Astrocyte of the cerebellum (primary cell): ENCODE measurements at places on chromosomes 5 and 9.

GRCh38 chr9:84285381-84285780 lies 55.2 kb downstream of the SLC28A3 start:
- no peak for DNase-seq

- no peak for DNase-seq
Observed at GRCh38 chr5:154708846-154709245, 46.3 kb upstream of the LARP1 start.

DNA sequence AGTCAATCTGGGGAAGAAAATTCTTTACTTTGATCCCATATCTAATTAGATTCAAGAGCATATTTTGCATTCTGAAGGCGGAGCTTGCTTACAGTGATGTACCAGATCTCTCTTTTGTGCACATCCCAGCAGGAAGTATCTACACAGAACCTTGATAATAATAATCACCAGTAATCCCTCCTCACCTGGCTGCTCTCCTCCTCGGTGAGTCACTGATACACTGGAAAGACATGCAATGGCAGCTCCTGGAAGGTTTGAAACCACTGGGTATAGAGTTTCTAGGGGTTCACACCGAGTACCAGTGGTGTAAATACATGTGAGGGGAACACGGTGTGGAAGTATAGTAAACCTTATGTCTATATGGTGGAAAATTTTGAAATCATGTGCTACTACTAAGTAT lies 205.5 kb upstream of the TARS1 start:
- no peak for DNase-seq

- peak; percentile 69 for DNase-seq
Observed at GRCh38 chr5:59592101-59592500, 301.4 kb downstream of the PDE4D start.

DNA sequence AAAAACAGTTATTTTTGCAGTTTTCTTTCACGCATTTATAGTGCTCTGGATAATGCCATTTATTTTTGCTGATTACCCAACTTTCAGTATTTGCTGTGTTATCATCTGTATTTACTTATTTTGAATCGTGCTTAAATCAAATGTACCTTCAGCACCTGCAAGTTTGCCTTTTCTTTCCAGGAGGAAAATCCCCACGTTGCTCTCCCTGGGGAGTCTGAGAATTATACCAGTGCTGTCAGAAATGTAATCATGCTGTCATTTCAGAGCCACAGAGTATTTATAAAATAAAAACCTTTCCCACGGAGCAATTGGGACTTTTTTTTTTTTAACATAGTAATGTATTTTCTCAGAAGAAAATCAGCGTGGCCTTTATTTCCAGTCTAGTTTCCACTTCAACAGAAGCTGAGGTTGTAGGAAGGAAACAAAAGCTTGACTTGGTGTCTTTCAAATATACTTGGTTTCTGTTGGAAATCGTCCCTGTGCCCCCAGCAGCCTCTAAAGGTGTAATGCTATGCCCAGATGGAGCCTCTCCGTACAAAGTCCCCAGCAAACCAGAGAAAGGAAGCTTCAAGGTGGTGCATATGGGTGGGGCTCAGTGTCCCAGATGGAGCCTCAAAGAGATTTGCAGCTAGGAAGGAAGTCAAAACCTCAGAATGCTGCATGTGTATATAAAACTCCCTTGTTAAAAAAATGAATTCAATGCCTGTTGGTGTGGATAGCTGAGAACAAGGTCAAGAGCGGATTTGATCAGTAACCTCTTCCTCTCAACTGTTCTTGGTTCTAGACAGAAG lies 2.1 kb downstream of the GPR150 start:
- no peak for DNase-seq

DNA sequence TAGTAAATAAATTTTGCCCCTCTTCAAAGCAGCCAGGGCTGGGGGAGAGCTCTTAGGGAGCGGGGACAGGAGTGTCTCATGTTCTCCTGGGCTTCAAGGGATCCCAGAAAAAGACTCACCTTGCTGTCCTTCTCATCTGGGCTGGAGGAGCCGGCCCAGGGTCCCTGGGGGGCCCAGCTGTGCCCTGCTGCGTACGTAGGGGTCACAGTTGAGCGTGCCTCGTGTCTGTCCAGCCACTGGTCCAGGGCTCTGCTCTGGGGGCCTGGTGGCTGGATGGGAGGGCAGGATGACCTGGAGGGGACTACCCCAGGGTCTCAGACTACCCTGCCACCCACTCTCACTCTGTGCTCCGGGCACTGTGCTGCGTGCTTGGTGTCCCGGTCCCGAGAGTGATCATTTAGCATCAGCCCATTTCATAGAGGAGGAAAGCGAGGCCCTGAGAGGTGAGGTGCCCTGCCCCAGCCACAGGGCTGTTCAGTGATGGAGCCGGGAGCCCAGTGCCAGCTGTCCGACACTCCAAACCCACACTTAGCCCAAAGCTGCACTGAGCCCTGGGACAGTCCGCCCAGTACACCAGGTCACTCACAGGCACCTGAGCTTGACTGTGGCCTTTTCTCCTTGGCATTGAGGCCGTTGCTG lies 26.2 kb upstream of the TDRD7 start:
- no peak for DNase-seq

DNA sequence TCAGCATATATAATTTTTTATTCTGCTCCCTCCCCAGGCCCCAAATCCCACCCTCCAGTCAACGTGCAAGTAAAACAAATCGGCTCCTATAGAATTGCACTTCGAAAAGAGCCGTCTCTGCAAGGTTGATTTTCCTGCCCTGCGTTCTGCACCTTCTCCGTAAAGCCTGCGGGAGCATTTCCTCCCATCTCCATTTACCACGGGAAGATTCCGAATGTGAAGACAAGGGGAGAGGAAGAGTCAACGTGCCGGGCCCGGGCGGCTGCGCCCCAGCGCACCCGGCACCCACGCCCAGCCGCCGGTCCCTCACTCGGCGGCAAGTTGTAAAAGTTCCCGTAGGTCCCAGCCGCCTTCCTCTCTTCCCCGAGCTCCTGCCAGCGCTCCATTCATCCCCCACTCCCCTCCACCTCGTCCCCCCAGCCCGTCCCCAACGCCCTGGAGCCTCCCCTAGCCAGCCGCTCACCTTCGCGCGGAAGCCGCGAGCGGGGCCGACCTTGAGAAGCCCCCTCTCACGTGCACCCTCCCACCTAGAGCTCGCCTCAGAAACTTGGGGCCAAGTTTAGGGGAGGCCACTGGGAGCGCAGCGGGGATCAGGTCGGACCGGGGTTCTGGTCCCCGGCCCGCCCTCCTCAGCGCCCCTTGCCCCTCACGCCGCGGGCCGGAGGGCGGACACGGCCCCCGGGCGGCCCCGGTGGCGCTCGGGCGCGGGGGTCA lies 431 bp downstream of the BNC2 start:
- no peak for DNase-seq

DNA sequence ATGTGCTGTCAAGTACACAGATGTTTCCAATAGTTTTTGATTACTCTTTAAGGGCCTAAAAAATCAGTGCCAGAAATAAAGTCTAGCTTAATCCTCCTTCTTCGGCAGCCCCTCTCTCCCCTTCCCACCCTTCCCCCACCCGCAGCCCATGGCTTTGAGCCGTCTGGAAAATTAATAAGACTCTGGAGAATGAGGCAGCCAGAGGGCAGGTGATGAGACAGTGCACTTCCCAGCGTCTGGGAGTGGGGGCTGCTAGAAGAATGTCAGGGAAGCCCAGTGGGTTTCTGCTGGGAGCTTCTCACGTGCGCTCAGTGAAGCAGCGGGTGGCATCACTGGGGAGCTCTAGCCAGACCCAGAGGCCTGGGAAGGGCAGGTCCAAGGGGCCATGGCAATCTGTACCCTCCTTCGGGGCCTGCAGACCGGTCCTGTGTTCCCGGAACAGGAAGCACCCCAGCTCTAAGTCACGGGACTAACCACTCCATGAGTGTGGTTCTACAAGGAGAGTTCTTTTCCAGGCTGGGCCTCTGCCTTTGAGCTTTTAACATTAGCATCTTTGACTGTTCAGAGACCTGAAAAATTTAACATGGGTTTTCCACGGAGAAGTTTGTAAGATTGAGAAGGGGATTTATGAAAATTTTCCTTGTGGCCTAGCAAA lies 164.8 kb upstream of the OTULINL start:
- DNase-seq, result no peak

- peak; percentile 27 for DNase-seq
Observed at GRCh38 chr9:81868145-81868544, 60.1 kb upstream of the SPATA31D4 start.

DNA sequence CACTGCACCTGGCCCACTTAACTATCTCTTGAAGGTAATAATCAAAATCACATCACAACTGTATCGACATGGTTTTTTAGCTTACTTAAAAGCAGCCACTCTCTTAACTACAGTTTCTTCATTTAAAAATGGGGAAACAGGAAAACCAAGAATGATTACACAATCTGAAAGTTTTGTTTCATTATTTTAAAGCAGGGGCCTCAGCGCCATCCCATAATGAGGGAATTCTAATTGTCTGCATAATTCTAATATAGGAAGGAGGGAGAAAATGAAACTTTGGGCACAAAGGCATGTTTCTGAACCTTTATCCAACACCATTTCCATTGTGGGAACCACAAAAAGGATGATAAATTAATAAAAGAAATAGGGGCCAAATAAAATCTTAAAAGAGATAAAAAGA lies 7.6 kb downstream of the HACD4 start:
- DNase-seq, result no peak

DNA sequence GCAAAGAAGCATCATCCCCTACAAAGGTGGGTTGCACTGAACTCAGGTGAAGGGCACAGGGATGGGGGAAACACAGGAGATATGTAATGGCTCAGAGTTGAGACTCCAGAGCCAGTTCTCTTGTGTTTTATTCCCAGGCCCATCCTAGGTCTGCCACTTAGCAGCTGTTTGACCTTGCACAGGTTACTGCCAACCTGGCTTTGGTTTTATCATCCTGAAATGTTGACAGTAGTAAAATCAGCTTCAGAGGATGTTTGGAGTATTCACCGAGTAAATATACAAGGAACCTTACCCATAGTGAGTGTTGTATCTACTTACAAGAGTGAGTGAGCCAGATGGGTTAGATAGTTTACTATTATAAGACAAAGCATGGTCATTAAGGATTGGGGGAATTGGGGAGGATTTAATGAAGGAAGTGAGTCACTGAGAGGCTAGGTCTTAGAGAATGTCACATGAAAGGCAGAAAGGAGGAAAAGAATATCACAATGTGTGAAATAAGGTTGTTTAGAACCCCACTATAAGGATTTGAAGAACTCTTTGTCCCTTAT lies 141.3 kb downstream of the MAN2A1 start:
- no peak for DNase-seq

DNA sequence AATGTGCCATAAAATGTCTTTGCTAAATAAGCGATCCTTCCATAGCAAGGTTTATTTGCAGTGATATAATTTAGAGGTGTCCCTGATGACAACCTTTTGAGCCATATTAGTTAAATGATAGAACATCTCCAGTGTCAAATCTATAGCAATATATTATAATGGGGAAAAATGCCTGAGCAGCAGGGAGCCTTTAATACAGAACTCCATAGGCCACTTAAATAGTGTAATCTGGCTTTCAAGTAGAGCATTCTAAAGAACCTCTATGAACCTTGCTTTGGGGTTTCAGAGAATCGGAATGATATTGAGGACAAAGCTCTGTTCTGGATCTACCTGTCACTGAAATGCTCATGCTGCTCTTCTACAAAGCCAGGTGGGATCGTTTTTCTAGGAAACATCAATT lies 96.7 kb upstream of the MEF2C start:
- DNase-seq, result no peak

DNA sequence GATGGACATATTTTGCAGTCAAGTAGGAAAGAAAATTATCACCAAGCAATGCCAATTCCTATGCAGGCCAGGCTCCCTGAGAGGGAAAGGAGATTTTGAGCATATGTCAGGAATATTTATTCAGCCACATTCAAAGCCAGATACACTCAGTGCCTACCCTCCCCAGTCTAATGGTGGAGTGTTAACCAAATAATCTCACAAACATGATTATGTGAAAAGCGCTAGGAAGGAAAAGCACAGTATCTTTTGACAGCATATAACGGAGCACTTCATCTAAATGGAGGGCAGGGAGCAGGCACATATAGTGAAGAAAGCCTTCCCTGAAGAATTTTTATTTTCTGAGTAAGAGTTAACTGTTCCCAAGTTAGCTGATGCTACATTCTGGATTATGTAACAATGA lies 80.3 kb upstream of the SLC30A5 start:
- no peak for DNase-seq

GRCh38 chr5:176446884-176447590 lies 1.1 kb upstream of the FAF2 start:
- no peak for DNase-seq

DNA sequence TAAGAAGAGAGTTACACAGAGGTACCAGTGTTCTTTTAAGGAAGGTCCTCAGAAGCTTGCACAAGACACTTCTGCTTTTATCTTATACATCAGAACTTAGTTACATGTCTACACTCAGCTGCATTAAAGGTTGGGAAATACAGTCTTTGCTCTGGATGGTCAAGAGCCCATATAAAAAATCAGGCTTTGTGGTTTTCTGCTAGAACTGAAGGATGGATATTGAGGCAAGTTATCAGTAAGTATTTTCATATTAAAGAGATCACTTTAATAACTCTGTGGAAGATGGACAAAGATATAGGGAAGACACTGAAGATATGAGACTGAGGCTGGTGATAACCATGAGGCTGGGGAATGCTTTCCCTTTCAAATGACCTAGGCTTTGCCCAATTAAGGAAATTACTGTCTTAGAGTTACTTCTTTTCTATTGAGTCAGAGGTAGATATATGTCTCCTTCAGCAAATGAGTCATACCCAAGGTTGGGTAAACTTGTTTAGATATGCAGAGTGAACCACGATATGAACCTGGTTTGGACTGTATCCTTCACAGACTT lies 87.0 kb upstream of the TNC start:
- peak; percentile 48 for DNase-seq

GRCh38 chr5:147509041-147509709 lies 693 bp downstream of the DPYSL3 start:
- DNase-seq, result no peak

DNA sequence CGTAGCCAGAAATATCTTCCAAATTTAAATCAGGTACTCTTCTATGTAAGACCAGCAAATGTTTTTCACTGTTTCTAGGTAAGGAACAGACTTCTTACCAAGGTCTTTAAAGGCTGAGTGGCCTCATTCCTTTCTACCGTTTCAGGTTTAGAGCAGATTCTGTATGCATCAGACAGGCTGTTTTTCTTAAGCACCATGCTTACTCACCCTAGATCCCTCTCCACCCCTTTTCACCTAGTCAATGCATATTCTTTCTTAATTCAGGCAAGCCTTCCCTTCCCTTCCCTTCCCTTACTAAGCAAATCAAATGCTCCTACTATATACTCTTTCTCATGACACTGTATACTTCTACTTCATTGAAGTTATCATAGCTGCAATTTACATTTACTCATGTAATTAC lies 70.7 kb downstream of the RFX3 start:
- DNase-seq, result no peak

DNA sequence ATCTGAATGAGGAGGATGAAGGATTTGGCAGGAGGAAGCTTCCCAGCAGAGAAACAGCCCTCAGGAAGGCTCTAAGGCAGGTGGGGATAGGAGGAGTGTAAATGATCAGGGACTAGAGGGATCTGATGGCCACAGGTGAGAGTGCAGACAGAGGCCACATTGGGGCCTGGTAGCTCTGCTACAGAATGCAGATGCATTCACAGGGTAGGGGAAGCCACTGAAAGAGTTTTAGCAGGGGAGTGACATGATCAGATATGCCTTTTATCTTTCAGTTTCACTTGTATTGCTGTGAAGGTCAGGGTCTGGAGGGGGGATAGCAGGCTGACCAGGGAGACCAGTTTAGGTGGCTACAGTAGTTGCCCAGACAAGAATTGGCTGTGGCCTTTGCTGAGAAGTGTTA lies 3.0 kb downstream of the TXNDC15 start:
- no peak for DNase-seq

GRCh38 chr9:83649080-83649479 lies 26.1 kb downstream of the IDNK start:
- no peak for DNase-seq
